ENCODE measurements at places on chromosomes 1 and 21.

DNA sequence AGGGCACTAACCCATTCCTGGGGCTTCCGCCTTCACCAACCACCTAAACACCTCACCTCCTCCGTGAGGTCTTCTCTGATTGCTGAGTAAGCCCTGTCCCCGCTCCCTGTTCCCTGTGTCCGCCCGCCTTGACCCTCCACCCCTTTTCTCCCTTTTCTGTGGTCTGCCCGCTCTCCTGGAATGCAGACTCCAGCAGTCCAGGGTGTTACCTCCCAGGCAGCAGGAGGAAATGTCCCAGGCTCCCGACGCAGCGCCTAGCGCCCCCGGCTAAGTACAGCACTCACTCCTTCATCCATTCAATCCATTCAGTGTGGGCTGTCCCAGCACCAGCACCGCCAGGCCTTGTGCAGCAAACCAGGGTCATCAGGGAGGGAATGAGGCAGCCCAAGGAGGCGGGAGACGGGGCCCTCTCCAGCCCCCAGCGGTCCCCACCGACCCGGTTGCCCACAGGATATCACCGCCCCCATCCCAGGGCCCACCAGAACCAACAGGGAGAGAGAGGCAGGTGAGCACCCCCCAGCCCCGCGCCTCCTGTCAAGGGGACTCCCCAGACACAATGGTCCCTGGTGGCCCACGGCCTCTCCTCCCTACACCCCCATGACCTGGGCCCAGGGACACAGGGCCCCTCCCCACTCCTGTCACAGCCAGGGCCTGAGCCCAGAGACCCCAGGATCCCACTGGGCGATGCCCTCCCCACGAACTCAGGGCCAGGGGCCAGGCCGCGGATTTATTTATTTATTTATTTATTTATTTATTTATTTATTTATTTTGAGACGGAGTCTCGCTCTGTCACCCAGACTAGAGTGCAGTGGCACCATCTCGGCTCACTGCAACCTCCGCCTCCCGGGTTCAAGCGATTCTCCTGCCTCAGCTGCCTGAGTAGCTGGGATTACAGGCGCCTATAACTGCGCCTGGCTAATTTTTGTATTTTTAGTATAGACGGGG is 10.2 kb downstream of the TNFRSF14 start:
- H3K36me3 ChIP-seq, result no peaks in the 10 kb centered on the region
- H3K4me3 ChIP-seq, result no peak overlapping the region
- H3K4me1 ChIP-seq, result no peaks in the 10 kb centered on the region
- peak; percentile 66 for DNase-seq
- H3K27me3 ChIP-seq, result no peaks in the 10 kb centered on the region

DNA sequence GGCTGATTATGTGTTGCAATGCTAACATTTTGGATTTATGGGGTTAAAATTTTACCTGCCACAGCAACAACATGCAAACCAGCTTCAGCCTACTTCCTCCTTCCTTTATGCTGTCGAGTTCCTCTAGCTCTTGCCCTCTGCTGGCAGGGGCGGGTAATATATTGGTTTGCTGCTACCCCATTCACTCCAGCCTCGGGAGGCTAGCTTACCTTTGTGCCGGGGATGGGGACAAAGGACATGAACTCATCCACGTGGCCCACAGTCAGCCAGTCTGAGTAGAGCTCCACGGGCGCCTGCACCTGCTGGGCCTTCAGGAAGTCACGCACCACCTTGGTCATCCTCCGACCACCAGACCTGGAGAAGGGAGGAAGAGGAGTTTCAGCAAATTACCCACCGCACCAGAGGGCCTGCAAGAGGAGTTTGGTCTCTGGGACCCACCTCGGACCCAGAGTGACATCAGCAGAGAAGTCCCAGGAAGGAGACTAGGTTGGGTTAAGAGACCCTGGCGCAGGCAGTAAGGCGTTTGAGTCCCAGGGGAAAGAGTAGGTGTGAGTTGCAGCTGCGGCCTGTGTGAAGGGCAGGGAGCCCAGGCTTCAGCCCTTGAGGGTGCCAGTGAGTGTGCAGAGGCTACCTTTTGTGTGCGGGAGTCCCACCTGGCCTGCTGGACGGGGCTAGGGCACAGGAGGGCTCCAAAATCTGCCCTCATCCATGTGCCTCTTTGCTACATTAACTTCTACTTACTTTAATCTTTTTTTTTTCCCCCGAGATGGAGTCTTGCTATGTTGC is 21.8 kb upstream of the SDHB start:
- H3K27ac ChIP-seq, result no peak overlapping the region
- H3K4me1 ChIP-seq, result no peaks in the 10 kb centered on the region
- H3K27me3 ChIP-seq, result no peaks in the 10 kb centered on the region
- no peak overlapping the region for H3K4me3 ChIP-seq
- H3K36me3 ChIP-seq, result no peaks in the 10 kb centered on the region

GRCh38 chr1:203667616-203668015 is 41.0 kb downstream of the ATP2B4 start:
- no peaks in the 10 kb centered on the region for H3K27me3 ChIP-seq
- peak overlapping the region; percentile 39 for H3K27ac ChIP-seq
- DNase-seq, result no peak
- no peak overlapping the region for H3K4me3 ChIP-seq

GRCh38 chr1:152111515-152111968 is 3.7 kb downstream of the TCHH start:
- no peak overlapping the region for H3K27ac ChIP-seq
- H3K27me3 ChIP-seq, result peaks cover 68% of the 10 kb centered on the region
- H3K4me1 ChIP-seq, result peaks cover 18% of the 10 kb centered on the region

DNA sequence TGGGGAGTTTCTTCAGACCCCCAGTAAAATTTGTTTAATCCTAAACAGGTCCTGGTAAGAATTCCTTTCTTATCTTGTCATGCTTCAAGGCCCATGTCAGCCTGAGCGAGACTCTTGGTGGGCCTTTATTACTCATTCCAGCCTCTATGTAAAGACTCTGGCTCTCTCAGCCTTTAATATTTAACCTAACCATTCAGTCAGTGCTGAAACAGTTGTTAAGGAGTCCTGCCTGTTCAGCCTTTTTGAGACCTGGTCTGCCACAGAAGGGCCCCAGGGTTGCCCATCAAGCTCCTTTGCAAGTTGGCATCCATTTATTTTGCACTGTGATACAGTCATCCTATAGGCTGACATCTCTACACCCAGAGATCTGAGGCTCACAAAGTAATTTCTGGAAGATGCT is 107.7 kb upstream of the VANGL1 start:
- no peak overlapping the region for H3K4me3 ChIP-seq
- no peaks in the 10 kb centered on the region for H3K27me3 ChIP-seq
- H3K27ac ChIP-seq, result no peak overlapping the region
- H3K36me3 ChIP-seq, result no peaks in the 10 kb centered on the region

DNA sequence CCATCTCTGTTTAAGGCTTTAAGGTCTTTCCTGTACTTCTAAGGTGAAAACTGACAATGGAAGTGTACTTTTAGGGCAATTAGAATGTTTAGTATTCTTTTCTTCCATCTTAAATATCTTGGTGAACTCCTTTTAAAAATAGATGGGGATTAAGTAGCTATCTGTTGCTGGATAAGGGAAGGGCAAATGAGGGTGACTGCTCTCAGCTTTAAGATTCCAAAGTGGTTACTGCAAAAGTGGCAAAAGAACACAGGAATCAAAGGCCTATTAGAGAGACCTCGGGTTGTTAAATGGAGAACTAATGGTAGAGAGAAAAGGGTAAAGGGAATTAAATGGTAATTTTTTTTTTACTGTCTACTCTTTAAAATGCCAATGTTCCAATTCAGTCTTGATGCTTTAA is 774.1 kb upstream of the B3GALT2 start:
- no peak overlapping the region for H3K27ac ChIP-seq
- no peaks in the 10 kb centered on the region for H3K27me3 ChIP-seq
- no peak for DNase-seq
- no peaks in the 10 kb centered on the region for H3K36me3 ChIP-seq
- no peaks in the 10 kb centered on the region for H3K4me1 ChIP-seq
- H3K4me3 ChIP-seq, result no peak overlapping the region

DNA sequence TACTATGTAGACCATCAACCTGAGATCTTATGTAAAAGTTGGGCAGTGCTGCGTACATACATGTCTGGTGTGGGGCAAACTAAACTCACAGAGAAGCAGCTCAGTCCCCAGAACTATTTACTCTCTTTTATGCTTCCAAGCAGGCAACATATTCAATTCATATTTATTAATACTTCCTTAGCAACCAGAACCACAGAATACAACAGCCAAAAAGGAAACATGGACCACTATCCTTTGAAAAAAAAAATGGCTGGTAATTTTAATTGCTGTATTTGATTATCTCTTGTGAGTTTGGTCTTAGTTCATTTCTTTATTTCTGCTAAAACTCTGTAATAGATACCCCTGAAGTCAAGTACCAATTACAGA is 1.5 kb upstream of the PPP1R15B start:
- no peak overlapping the region for H3K4me3 ChIP-seq
- peaks cover 2% of the 10 kb centered on the region for H3K4me1 ChIP-seq
- H3K27ac ChIP-seq, result peak overlapping the region; percentile 38
- H3K27me3 ChIP-seq, result no peaks in the 10 kb centered on the region
- DNase-seq, result no peak

- H3K4me3 ChIP-seq, result no peak overlapping the region
- no peak for DNase-seq
- no peaks in the 10 kb centered on the region for H3K4me1 ChIP-seq
These were observed 271.4 kb upstream of the NR5A2 start for GRCh38 chr1:199756066-199756465.

DNA sequence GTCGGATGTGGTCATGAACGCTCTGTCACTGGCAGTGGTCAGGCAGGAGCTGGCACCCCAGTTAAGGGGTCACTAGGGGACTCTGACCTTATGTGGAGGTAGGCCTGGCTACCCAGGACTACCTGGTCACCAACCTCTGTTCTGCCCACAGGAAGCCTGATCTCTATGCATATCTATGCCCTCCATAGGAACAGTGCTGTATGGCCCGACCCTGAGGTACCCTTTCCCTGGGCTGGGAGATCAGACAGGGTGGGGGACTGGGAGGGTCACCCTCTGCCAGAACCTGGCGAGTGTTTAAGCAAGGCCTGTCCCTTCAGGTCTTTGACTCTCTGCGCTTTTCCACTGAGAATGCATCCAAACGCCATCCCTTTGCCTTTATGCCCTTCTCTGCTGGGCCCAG is 19.0 kb downstream of the CYP4B1 start:
- no peaks in the 10 kb centered on the region for H3K36me3 ChIP-seq
- H3K27me3 ChIP-seq, result no peaks in the 10 kb centered on the region
- DNase-seq, result no peak
- no peaks in the 10 kb centered on the region for H3K4me1 ChIP-seq
- H3K27ac ChIP-seq, result no peak overlapping the region

- no peaks in the 10 kb centered on the region for H3K36me3 ChIP-seq
- no peaks in the 10 kb centered on the region for H3K27me3 ChIP-seq
- no peak overlapping the region for H3K4me3 ChIP-seq
- H3K4me1 ChIP-seq, result no peaks in the 10 kb centered on the region
- DNase-seq, result no peak
These were observed 13.3 kb downstream of the RNU5D-1 start for GRCh38 chr1:44717653-44718052.

- no peaks in the 10 kb centered on the region for H3K36me3 ChIP-seq
- no peak overlapping the region for H3K27ac ChIP-seq
- H3K4me1 ChIP-seq, result no peaks in the 10 kb centered on the region
- H3K4me3 ChIP-seq, result no peak overlapping the region
- DNase-seq, result no peak
- H3K27me3 ChIP-seq, result no peaks in the 10 kb centered on the region
These were observed 483.9 kb downstream of the DISC1 start for GRCh38 chr1:232110281-232111090.

DNA sequence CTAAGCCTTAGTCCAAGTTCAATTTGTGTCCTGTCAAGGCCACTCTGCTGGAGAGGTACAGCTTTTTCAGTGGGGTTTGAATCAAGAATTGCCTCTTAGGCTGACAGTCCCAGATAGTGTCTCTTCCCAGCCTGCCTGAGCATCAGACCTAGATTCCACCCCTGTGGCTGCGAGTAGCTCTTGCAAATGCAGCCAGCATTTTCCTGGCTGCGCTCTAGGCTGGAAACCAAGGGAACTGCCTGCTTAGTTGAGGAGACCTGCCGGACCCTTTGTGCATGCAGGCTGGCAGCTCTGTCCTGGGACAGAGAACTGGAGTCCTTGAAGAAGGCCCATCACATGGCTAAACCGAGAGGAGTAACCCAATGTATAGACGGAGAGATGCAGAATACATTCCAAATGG is 293.7 kb downstream of the PCP4 start:
- no peaks in the 10 kb centered on the region for H3K27me3 ChIP-seq
- no peak for DNase-seq
- H3K36me3 ChIP-seq, result no peaks in the 10 kb centered on the region
- H3K4me3 ChIP-seq, result no peak overlapping the region
